Small intestine (tissue), 16 donors: ENCODE measurements at places on chromosomes 3 and 15.

DNA sequence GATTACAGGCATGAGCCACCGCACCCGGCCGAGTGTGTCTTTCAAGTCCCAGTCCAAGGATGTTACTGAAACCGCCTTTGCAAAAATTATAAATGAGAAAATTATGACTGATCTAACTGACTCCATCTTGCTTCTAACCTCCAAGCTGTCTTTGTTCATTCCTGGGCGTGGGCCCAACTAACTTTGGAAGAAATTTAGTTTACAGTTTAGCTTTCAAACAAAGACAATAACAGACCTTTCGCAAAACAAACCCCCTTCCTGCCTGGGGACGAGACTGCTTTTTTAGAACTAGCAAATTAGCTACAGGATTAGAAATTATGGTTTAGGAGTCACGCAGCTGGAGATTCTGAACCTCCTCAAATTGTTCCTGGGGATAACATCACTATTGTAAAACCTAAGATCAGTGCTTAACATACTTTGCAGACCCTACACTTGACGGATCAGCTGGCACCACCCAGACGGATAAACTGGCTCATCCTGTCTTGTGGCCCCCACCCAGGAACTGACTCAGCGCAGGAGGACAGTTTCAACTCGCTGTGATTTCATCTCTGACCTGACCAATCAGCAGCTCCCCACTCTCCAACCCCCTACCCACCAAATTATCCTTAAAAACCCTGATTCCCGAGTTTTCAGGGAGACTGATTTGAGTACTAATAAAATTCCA is 23.8 kb downstream of the NANOGP8 start:
- no peak overlapping the region for H3K27ac ChIP-seq
- DNase-seq: no peak
- no peaks in the 10 kb centered on the region for H3K27me3 ChIP-seq
- no peak overlapping the region for H3K4me3 ChIP-seq
- no peaks in the 10 kb centered on the region for H3K36me3 ChIP-seq
- no peaks in the 10 kb centered on the region for H3K4me1 ChIP-seq

GRCh38 chr15:69474291-69474690 is 21.7 kb downstream of the RPLP1 start:
- peaks cover 10% of the 10 kb centered on the region for H3K27me3 ChIP-seq
- no peaks in the 10 kb centered on the region for H3K36me3 ChIP-seq
- no peak for DNase-seq
- H3K27ac ChIP-seq: no peak overlapping the region
- H3K4me3 ChIP-seq: no peak overlapping the region
- no peaks in the 10 kb centered on the region for H3K4me1 ChIP-seq

GRCh38 chr3:100662113-100662823 is 47.0 kb upstream of the TFG start:
- H3K27ac ChIP-seq: no peak overlapping the region
- H3K4me3 ChIP-seq: no peak overlapping the region
- H3K36me3 ChIP-seq: peaks cover 6% of the 10 kb centered on the region
- no peaks in the 10 kb centered on the region for H3K27me3 ChIP-seq

DNA sequence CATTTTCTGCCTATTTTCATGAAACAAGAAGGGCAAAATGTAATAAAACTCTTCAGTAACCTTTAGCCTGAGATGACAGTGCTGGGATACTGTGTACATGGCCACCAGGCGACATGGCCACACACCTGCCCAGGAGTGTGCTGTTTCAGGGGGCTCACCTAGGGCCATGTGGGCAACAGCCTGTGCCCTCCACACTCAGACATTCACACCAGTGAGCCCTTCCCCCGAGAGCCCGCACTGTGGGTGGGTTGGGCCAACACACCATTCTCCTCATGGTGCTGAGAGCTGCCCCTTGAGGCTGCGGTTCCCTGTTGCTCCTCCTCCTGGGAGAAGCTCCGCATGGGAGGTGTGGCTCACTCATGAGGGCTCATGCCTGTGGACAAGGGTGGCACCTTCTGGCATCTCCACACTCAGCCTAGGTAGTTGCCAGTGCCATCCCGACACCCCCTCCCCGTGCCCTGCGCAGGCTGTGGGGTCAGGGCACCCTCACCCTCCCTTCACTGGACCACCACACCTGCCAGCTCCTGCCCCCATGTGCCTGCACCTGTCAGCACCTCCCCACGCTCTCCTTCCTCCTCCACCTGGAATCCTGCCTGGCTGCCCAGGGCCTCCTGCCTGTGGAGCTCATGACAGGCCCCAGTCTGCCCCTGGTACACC is 19.7 kb downstream of the OCA2 start:
- no peak for DNase-seq
- H3K27ac ChIP-seq: no peak overlapping the region
- peaks cover 2% of the 10 kb centered on the region for H3K36me3 ChIP-seq
- no peaks in the 10 kb centered on the region for H3K27me3 ChIP-seq
- H3K4me3 ChIP-seq: no peak overlapping the region

DNA sequence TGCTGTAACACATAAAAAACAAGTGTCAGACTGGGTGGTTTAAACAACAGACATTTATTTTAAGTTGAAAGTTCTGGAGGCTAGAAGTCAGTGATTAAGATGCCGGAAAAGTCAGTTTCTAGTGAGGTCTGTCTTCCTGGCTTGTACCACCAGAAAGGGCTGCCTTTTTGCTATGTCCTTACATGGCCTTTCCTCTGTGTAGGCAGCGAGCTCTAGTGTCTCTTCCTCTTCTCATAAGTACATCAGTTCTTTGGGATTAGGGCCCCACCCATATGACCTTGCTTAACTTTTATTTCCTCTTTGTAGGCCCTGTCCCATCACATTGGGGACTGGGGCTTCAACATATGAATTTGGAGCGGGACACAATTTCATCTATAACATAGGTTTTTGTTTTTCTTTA is 128.0 kb downstream of the BBX start:
- H3K27me3 ChIP-seq: no peaks in the 10 kb centered on the region
- H3K4me1 ChIP-seq: no peaks in the 10 kb centered on the region
- no peak for DNase-seq

- no peaks in the 10 kb centered on the region for H3K36me3 ChIP-seq
- H3K27ac ChIP-seq: no peak overlapping the region
- no peaks in the 10 kb centered on the region for H3K4me1 ChIP-seq
- DNase-seq: no peak
- no peaks in the 10 kb centered on the region for H3K27me3 ChIP-seq
- no peak overlapping the region for H3K4me3 ChIP-seq
Measured at GRCh38 chr3:12807066-12807465, 10.6 kb downstream of the CAND2 start.

DNA sequence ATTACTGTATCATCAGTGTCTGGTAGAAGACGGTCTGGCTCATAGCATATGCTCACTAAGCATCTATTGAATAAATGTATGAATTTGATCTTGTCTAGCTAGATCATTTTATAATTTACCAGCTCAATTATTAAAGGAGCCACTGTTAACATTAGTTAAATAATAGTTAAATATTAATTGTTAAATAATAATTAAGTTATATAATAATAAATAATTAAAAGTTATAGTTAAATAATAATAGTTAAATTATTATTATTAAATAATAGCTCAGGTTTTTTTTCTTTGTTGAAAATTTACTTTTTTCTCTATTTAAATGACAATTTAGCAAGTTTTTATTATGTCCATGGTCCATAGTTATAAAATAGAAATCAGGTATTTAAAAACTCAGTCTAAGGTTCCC is 274.4 kb downstream of the OXSM start:
- DNase-seq: no peak
- no peak overlapping the region for H3K27ac ChIP-seq

GRCh38 chr3:100779480-100779879 is 70.2 kb downstream of the TFG start:
- no peak overlapping the region for H3K27ac ChIP-seq
- H3K4me1 ChIP-seq: no peaks in the 10 kb centered on the region

DNA sequence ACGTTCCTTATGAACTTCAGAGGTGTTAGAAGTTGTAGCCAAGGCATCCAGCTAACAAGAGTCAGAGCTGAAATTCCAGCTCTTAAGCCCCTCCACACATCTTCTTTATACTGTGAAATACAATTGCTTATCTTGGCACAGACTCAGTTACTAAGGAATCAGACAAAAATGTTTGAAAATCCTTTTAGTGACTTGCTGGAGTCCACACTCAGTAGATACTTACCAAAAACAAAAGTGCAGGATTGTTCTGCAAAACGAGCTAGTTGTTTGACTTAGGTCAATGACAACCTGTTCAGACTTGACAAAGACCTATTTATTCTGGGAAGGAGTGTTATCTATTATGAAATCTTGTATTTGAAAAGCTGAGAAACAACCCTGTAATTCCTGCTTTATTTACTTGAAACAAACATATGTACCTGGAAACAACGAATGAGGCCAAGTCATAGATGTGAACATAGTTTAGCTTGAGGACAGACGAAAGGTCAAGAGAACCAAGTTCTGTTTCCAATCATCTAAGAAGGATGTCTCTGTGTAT is 38.5 kb downstream of the B3GNT5 start:
- no peaks in the 10 kb centered on the region for H3K27me3 ChIP-seq
- H3K4me1 ChIP-seq: no peaks in the 10 kb centered on the region
- no peak for DNase-seq
- H3K4me3 ChIP-seq: no peak overlapping the region
- H3K36me3 ChIP-seq: no peaks in the 10 kb centered on the region

- H3K36me3 ChIP-seq: no peaks in the 10 kb centered on the region
- H3K27me3 ChIP-seq: no peaks in the 10 kb centered on the region
- no peak overlapping the region for H3K27ac ChIP-seq
- H3K4me1 ChIP-seq: no peaks in the 10 kb centered on the region
Measured at GRCh38 chr3:8658306-8659212, 14.0 kb upstream of the SSUH2 start.

DNA sequence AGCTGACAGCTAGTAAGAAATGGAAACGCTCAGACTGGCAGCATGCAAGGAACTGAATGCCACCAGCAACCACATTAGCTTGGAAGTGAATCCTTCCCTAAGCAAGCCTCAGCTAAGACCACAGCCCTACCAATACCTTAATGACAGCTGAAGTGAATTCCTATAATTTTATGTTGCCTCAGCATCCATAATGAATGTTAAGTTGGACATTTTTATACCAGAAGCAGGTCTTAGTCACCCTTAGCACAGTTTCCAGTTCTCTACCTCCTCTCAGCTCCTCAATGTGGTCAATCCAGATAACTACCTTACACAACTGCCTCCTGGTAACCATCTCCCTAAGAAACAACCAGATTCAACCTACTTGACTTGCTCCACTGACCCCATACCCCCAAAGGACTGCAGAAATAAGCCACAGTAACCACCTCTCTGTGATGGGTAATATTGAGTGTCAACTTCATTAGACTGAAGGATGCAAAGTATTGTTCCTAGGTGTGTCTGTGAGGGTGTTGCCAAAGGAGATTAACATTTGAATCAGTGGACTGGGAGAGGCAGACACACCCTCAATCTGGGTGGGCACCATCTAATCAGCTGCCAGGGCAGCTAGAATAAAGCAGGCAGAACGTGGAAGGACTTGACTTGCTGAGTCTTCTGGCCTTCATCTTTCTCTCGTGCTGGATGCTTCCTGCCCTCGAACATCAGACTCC is 33.5 kb downstream of the NEDD4 start:
- no peak overlapping the region for H3K27ac ChIP-seq
- peaks cover 4% of the 10 kb centered on the region for H3K36me3 ChIP-seq
- DNase-seq: peak; percentile 15
- no peak overlapping the region for H3K4me3 ChIP-seq

DNA sequence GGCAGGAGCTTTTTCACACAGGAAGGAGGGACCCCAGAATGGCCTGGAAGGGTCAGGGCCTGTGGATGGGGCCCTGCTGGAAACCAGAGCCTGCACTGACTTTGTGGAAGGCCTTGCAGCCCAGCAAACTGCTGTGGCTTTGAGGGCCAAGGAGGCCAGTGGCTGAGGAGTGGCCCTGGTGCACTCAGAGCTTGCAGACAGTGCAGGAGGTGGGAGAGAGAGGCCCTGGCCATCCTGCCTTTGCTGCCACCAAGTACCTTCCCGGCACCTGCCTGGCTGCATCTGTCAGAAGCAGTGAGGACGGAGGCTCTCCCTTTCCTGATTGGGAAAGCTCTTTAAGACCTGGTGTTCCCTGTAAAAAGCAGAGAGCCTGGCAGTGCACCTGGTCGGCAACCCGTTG is 6.4 kb downstream of the PSTPIP1 start:
- H3K4me3 ChIP-seq: no peak overlapping the region
- no peaks in the 10 kb centered on the region for H3K27me3 ChIP-seq
- DNase-seq: no peak
- no peaks in the 10 kb centered on the region for H3K36me3 ChIP-seq
- H3K27ac ChIP-seq: no peak overlapping the region

DNA sequence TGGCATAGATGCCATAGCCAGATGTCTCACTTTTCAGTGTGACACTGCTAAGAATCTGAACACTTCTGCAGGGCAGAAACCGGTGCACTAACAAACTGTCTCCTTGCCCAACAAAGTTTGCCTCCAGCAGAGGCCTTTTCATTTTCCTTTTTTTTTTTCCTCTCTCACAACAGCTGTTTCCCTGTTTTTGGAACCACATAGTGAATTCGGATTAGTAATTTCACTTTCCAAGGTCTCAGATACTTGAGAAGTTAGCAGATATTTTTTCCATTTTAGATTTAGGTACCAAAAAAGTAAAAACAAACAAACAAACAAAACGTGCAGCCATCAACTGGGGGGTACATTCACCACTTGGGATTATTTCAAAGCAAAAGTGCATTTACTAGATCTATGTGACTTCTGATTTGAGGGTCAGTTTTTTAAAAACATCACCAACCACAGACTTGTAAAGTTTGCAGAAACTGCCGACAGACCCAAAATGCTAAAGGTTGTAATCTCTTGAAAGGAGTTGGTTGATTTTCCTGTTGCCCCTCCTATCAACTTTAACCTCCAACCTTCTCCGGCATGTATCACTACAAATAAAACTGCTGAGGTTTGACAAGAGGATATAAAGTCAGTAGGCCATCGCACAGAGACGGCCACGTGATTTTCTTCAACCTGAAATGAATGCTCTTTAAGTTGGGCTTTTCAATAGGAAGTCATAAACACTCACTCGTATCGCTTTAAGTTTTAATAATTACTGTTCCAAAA is 169.1 kb downstream of the CDIN1 start:
- H3K27ac ChIP-seq: no peak overlapping the region
- H3K4me3 ChIP-seq: no peak overlapping the region
- DNase-seq: no peak
- peaks cover 1% of the 10 kb centered on the region for H3K36me3 ChIP-seq

- H3K27ac ChIP-seq: no peak overlapping the region
- H3K4me3 ChIP-seq: no peak overlapping the region
- H3K36me3 ChIP-seq: no peaks in the 10 kb centered on the region
- H3K27me3 ChIP-seq: peaks cover 2% of the 10 kb centered on the region
Measured at GRCh38 chr15:73749971-73750370, 3.2 kb downstream of the INSYN1 start.

DNA sequence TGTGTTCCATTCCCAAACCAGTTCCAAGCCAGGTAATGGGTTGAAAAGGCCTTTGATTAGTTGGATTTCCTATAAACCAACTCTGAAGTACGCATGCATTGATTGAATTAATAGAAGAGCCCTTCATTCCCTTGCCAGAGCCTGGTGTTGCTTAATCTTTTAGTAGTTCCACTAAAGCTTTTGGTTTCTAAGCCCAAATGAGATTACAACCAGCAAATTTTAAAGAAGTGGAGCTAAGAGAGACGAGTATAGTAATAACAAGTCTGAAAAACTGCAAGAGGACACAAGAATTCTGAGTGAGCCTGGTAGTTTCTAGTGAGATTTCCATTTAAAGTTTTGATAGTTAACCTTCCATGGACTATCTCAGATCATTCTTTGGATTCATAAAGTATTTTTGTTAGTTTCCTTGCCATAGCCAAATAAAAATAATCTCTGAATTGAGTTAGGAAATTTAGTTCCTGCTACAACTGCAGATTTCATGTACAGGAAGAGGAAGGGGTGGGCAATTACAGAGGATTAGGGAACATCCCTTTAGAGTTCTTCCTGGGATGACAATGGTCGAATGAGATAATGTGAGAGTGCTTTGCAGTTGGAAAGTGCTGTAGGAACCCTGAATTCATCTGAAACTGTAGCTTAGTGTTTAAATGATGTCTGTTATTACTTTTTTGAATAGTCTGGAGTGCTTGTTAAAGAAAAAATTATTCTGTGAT is 136.8 kb downstream of the FNDC3B start:
- no peaks in the 10 kb centered on the region for H3K27me3 ChIP-seq
- no peak overlapping the region for H3K4me3 ChIP-seq
